ENCODE measurements at places on chromosomes 11 and 22. TPM values are rescaled to one million over a fixed set of nuclear protein-coding genes. Genes with fewer than 3 reads are reported as not detected.

Gene RCOR2
- total RNA-seq, result 0.33 TPM

GRCh38 chr22:46933040-46933930, 170.8 kb downstream of the TBC1D22A start:
- peak; percentile 58 for DNase-seq

DNA sequence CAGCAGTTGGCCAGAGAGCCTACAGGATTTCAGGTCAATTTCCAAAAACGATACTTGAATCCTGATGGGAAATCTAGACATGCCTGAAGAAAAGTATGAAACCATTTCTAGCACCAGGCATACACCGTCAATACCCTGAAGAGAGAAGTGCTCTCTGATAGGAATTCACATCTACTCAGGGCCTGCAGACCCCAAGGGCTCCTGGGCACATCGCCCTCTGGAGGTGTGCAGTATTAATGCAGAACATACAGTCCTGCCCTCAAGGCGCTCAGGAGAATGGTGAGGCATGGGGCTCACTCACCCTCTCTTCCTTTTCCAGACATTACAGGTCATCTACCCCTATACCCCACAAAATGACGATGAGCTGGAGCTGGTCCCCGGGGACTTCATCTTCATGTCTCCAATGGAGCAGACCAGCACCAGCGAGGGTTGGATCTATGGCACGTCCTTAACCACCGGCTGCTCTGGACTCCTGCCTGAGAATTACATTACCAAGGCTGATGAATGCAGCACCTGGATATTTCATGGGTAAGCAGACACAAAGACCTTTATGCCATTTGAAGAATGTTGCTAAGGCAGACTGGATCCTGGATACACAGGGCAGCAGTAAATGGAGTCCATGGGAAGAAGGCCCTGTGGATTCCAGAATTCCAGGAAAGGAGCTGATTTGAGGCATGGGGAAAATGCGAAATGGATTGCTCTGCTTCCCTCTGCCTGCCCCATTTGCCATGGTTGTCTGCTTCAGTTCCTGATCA, 49.3 kb upstream of the CRTAM start:
- DNase-seq, result no peak

- no peak for DNase-seq
Measured at GRCh38 chr11:18253233-18253632, 4.8 kb upstream of the SAA2 start.

DNA sequence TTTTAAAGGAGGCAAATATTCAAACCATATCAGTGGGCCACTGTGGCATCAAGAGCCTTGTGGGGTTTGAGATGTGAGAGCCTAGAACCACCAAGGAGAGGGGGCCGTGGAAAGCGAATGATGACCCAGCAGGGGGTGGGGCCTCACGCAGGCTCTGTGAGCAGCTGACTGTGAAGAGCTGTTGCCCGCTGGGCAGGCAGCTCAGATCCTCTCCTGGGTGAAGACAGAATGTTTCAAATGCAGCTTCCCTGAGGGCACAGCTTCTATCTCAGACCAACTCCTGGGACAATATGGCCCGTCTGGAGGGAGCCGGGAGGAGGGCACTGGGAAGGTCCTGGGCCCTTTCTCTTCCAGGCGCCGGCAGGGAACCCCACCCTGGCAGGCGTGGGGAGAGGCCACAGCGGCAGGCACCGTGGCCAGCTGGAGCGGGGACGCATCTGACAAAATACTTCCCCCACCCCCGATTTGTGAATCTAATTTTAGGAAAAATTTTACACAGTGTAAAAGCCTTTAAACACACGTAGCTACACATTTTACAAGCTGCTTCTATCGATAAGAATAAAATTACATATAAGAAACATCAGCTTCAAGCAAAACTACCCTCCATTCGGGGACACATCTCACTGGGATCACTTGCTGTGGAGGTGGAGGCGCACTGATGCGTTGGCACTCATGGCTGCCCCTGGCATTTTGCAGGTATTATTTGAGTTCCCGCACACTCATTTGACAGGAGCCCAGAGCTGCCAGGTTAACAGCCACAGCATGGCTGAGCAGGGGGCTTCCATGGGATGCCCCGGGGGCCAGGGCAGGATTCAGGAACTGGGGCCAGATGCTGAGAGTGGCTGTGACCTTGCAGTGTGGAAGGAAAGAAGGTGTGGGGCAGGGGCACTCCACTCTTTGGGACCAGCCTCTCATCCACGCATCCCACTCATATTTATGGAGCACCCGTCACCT, 40.3 kb downstream of the PARVG start:
- DNase-seq, result no peak

- DNase-seq, result peak; percentile 35
Measured at GRCh38 chr11:79045018-79045799, 395.6 kb downstream of the TENM4 start.

DNA sequence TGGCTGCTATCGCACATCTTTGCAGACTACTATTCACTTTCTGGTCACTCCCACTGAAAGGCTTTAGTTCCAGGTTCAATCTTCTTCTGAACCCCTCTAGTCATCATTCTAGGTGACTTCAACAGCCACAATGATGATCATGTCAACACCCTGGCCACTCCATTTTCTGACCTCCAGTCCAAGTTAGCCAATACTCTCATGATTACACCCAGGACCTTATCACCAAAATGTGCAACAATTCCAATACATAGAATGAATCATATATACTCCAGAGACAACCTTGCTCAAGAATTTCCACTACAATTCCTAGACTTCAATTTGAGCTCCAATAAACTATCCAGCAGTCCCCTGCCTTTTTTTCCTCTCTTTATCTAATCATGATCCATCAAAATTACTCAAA, 70.7 kb downstream of the PAK1 start:
- no peak for DNase-seq

Gene ZW10
- 6.9 TPM for total RNA-seq

DNA sequence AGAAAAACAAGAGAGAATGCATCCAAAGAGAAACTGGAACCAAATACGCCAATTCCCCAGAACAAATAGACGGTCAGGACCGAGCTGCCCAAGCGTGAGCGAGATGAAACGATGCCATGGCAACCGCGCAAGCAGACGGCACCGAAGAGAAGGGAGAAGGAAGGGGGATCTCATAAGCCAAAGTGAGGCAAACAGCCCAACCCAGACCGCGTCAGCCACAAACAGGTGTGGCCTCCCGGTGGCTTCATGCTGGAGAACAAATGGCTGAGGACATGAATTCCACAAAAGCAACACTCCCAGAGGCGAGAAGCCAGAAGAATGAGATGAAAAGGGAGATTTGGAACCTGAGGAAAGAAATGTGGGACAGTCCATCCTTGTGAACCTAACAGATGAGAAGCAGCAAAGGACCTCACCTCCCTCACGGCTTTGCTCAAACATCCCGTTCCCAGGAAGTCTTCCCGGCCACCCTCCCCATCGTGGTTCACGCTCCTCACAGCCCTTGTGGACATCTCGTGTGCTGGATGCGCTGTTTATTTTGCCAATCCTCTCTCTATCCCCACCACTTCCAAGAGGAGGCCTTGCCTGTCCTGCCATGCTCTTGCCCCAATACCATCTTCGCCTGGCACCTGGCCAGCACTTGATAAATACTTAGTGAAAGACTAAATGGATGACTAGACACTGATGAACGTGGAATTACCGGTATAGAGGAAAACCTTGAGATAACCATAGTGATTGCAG, 89.1 kb upstream of the RTL6 start:
- peak; percentile 50 for DNase-seq

DNA sequence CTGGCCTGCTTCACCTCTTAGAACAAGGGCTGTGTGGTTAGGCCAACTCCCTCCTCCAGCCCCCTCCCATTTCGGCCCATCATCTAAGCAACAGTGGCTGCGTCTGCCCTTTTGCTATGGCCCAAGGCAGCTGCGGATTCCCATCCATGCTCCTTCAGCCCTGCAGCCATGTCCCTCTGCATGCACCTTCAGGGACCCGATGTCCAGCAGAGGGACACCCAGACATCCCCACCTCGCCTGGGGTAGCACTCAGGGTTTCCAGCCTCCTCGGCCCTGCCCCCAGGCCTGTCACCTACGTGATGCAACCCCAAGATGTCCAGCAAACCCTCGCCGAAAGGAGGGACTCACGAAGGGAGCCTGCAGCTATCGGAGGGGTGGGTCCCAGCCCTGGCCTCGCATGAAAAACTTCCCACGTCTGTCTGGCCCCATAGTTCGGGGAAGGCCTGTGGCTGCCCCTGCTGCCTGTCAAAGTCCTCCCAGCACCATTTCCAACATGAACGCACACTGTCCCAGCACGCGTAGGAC, 194.4 kb downstream of the CTTN start:
- no peak for DNase-seq

- DNase-seq, result peak; percentile 12
Measured at GRCh38 chr11:33699515-33700062, 1.0 kb downstream of the C11orf91 start.

Data from body of pancreas (tissue), 4 donors.